ENCODE measurements at places on chromosomes 3 and 15.
A peak's percentile ranks its signal among the peaks of the same experiment; 100 is the strongest.

DNA sequence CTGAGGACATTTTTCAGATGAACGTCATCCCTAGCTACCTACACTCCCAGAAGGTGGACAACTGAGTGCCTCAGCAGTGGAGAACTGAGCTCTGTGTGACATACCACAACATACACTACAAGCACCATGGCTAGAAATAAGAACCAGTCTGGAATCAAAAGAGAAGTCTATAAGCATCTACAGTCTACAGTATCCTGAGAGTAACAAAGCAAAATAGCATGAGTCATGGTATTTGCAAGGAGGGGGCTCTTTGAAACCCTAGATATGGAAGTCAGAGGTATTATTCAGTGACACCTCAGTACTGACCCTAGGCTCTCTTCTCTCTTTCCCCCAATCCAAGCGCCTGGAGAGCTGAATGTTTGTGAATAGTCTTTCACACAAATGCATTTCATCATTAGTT lies 87.5 kb downstream of the TNIK start:
- DNase-seq, result no peak
- H3K36me3 ChIP-seq, result no peaks in the 10 kb centered on the region
- H3K4me3 ChIP-seq, result no peak overlapping the region
- H3K27me3 ChIP-seq, result no peaks in the 10 kb centered on the region
- peaks cover 13% of the 10 kb centered on the region for H3K4me1 ChIP-seq
- no peak overlapping the region for H3K27ac ChIP-seq

- no peaks in the 10 kb centered on the region for H3K4me1 ChIP-seq
- no peak overlapping the region for H3K27ac ChIP-seq
- H3K36me3 ChIP-seq, result no peaks in the 10 kb centered on the region
- DNase-seq, result peak; percentile 34
These were observed 83.2 kb downstream of the NFKBIZ start for GRCh38 chr3:101932326-101933068.

DNA sequence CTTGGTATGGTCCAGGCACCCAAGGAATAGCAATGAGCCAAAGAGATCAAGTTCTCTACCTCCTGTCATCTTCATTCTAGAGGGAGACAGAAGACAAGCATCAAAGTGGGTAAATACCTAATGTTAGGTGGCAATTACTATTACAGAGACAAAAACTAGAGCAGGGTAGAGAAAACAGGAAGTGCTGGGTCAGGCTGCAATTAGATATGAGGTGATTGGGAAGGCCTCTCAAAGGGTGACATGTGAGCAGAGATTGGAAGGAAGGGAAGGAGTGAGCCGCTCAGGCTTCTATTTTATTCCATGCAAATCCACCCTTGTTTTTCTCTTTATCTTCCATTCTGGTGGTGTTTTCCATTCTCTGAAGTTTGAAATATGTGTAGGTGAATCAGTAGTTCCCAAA lies 37.4 kb downstream of the EBLN2 start:
- no peak for DNase-seq
- H3K27ac ChIP-seq, result no peak overlapping the region
- no peaks in the 10 kb centered on the region for H3K36me3 ChIP-seq
- no peak overlapping the region for H3K4me3 ChIP-seq

- H3K36me3 ChIP-seq, result no peaks in the 10 kb centered on the region
- no peak for DNase-seq
These were observed 31.1 kb downstream of the PHLDB2 start for GRCh38 chr3:111890051-111890580.

DNA sequence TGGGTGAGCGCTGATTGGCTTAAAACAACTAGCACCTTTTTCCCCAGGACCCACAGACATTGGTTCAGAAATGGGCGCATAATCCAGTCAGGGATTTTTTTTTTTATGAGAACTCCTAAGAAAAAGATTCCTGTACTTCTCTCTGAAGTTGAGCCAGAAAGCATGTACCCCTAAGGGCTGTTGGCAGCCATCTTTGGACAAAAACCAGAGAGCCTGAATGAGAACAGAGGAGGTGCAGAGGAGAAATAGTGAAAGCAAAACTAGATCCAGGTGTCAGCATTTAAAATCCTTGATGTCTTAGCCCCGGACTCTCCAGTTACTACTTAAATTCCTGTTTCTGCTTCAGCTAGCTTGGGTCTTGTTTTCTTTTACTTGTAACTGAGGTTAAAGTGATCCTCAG lies 1.9 kb upstream of the SLC27A2 start:
- no peak for DNase-seq
- H3K27me3 ChIP-seq, result no peaks in the 10 kb centered on the region
- H3K4me1 ChIP-seq, result peaks cover 16% of the 10 kb centered on the region
- no peak overlapping the region for H3K27ac ChIP-seq
- no peak overlapping the region for H3K4me3 ChIP-seq

DNA sequence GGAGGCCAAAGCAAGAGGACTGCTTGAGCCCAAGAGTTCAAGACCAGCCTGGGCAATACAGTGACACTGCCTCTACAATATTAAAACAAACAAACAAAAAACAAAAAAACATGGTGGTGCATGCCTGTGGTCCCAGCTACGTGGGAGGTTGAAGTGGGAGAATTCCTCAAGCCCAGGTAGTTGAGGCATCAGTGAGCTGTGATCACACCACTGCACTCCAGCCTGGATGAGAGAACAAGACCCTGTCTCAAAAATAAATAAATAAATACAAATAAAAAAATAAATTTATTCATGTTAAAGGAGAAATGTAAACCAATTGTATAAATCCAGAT lies 200.6 kb downstream of the BCHE start:
- H3K4me3 ChIP-seq, result no peak overlapping the region
- no peak for DNase-seq
- H3K36me3 ChIP-seq, result no peaks in the 10 kb centered on the region

DNA sequence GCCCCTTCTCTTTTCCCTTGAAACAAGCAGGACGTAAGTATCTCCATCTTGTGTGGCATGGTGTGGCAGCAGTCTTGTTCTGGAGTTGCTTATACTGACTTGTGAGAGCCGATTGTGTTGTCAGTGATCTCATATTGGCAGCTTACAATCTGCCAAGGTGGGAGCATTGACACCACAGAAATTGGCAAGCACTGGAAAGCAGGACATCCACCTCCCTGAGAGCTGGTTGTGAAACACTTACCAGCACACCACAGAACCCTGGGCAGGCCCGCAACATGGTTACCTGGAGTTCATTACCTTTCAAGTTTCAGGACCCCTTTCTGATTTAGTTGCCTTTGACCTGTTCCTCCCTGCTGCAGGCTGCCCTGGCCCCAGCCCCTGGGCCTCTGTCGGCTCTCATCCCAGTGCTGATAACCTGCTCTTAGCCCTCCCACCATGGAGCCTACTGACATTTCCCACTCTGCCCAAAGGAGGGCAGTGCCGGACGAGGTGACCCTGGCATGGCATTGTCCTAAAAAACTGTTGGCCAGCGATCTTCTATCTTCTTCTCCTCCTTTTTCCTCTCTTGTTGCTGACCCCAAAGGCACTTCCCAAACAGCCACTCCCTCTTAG lies 10.6 kb upstream of the ATP2B2 start:
- DNase-seq, result no peak
- H3K36me3 ChIP-seq, result no peaks in the 10 kb centered on the region
- no peak overlapping the region for H3K27ac ChIP-seq
- H3K4me1 ChIP-seq, result no peaks in the 10 kb centered on the region
- H3K27me3 ChIP-seq, result no peaks in the 10 kb centered on the region

DNA sequence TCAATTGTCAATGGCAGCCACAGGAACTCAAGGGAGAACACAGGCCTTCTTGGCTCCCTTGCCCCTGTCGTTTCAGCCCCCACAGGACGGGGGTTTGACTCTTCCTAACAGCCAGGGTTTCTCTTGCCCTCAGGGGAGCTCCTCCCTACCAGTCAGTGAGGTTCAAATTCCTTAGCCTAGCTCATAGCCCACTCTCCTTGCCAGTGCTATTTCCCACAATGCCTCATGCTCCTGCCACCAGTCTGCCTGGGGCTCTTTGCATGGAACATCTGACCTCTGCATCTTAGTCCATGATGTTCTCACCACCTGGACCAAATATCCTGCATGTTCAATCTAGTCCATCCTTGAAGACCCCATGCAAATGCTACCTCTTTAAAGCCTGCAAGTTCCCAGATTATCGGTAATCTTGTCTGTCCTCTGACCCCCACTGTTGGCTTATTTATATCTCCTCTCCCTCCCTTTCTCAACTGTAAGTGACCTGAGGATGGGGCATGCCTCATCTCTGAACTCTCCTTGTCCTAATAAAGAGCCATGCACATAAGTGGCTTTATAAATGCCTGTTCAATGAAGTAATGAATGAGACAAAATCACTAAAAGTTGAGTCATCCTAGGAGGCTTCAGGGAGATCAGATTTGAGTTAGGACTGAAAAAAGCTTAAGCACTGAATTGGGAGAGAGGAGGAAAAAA lies 78.0 kb downstream of the MYO1E start:
- H3K4me3 ChIP-seq, result no peak overlapping the region
- H3K27ac ChIP-seq, result peak overlapping the region; percentile 42
- H3K27me3 ChIP-seq, result no peaks in the 10 kb centered on the region
- H3K4me1 ChIP-seq, result peaks cover 20% of the 10 kb centered on the region
- no peaks in the 10 kb centered on the region for H3K36me3 ChIP-seq

- no peak overlapping the region for H3K4me3 ChIP-seq
- peaks cover 42% of the 10 kb centered on the region for H3K36me3 ChIP-seq
- H3K4me1 ChIP-seq, result no peaks in the 10 kb centered on the region
- no peaks in the 10 kb centered on the region for H3K27me3 ChIP-seq
These were observed 8.8 kb downstream of the STAB1 start for GRCh38 chr3:52503788-52504424.

GRCh38 chr15:72229076-72229946 lies 1.7 kb downstream of the PKM start:
- peak overlapping the region; percentile 100 for H3K4me3 ChIP-seq
- peaks cover 42% of the 10 kb centered on the region for H3K4me1 ChIP-seq
- DNase-seq, result no peak
- H3K27ac ChIP-seq, result peak overlapping the region; percentile 96
